ENCODE measurements at places on chromosomes 7 and 10.

DNA sequence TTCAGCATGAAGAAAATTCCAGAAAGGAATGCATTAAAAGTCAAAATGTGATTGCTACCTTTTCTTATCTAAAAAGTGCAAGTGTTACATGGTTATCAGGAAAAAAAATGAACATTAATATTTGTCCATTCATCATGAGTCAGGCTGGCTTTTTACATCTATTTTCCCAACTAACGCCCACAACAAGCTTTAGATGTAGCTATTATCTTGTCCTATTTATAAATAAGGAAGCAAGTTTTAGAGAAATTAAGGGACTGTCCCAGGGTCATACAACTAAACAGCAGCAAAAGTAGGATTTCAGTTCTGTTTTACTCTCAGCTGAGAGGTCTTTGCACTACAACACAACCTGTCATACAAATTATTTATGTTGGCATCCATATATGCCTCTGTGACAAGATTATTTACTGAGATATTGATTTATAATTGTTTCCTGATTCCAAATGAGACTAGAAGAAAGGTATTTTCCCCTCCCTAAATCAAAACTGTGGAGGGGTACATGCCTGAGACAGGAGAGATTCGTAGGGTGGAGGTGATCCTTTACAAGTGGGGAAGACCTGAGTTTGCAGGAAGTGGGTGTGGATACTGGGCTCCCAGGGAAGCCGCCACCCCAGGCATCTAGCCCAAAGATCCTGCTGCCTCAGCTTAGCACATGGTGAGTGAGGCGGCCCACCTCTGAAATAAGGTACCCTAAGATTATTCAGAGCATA, 57.2 kb upstream of the ARID5B start:
- DNase-seq, result no peak

GRCh38 chr10:60809157-60809556, 30.9 kb downstream of the CDK1 start:
- no peak for DNase-seq

- DNase-seq, result peak; percentile 55
Observed at GRCh38 chr7:137990251-137990941, 11.5 kb downstream of the CREB3L2 start.

DNA sequence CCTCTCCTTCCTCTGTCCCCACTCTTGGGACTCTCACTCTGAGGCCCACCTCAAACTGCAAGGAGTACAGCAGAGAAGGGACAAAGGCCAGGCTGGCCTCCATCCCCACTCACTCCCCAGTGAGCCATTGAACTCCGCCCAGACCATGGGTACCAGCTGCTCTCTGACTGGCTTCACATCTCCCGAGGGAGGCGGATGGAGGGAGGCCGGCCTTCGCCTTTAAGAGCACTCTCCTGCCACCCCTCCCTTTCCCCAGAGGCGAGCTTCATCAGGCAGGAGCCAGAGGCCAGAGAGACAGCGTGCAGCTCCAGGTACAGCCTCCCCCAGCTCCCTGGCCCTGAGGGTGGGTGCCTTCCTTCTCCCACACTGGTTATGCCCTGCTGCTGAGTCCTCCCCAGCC, 1.8 kb upstream of the LDB3 start:
- DNase-seq, result no peak

GRCh38 chr7:18940593-18941134, 176.8 kb downstream of the TWIST1 start:
- DNase-seq, result no peak

- no peak for DNase-seq
Observed at GRCh38 chr7:101778026-101778580, 39.3 kb upstream of the CUX1 start.

DNA sequence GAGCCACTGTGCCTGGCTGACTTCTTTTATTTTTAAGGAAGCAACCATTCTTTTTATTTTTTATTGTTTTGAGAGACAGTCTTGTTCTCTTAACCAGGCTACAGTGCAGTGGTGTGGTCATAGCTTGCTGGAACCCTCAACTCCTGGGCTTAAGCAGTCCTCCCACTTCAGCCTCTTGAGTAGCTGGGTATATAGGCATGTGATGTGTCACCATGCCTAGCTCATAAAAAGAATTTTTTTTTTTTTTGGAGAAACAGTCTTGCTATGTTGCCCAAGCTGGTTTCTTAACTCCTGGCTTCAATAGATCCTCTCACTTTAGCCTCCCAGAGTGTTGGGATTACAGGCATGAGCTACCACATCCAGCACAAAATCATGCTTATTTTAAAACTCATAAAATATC, 5.8 kb downstream of the MCU start:
- DNase-seq, result no peak

- no peak for DNase-seq
Observed at GRCh38 chr10:132010483-132010882, 28.8 kb upstream of the BNIP3 start.

DNA sequence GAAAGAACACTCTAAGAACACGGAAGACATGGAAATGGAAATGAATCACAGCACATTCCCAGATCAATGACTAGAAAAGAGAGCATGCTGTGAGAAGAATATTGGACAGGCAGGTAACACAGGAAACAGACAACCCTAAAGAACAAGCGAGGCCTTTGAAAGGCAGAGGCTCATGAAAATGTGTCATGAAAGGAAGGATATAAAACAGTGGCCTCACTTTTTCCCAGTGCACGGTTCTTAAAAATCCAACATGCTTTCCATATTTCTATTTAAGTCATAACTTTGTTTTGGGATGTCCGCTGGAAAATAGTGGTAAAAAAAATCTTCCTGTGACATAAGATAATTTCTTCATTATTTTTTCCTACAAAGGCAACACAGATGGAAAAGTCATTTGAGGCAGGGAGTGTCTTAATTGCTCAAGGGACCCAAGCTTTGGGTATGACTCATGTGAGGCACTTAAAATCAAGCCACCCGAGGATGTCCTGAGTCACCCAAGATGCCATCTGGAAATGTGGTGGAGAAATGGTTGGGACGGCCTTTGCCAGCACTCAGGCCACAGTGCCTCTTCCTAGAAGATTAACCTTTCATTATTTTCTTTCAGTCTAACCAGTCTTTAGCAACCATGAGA, 17.0 kb downstream of the ITIH5 start:
- DNase-seq, result no peak

GRCh38 chr10:121495719-121496118, 102.5 kb downstream of the FGFR2 start:
- DNase-seq, result no peak

DNA sequence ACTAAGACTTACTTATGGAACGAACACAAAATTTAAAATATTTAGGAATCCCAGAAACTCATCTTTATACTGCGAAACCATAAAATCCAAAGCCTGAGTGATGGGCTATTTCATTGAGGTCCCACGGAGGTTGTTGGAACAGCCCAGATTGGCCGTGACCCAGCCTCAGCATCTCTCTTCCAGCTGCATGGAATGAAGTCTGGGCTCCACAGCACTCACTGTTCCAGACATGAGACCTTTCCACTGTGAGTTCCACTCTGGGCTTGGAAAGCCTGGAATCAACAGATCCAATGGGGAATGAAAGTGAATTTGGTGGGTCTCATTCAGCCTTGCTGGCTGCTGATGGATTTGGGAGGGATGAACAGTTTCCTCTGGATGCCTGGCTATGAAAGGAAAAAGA, 184.9 kb downstream of the EMX2 start:
- no peak for DNase-seq

DNA sequence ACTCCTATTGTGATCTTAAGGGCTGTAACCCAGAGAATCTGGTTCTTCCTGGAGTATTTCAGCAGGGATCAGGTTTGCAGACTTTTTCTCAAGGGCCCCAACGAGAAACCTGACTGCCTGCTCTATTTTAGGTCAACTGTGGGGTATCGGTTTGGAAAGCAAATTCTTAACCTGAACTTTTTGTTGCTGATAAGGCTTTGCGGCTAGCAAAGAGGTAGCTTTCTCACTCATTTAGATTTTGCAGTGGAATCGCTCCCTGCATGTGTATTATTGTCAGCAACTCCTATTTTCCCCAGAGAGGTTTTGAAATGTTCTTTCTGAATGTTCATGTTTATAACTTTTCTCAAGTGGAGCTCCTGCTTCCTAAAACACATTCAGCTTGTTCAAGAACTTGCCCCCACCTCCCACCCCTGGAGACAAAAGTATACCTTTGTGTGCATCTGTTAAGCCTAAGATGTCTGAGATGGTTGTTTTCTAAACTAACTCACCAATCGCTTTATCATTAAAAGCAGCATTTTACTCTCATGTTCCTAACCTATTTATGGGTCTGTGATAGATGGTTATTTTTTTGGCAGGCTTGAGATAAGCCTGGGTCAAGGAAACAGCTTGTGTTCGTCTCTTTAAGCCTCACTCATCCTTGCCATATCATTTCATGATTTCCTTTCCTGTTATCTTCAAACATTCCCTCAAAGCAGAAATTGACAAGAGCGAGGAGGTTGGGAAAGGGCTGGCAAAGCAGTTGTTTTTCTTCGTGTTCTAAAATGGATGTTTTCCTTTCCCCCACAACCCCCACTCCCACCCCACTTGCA, 129.8 kb downstream of the BAMBI start:
- DNase-seq, result no peak

GRCh38 chr7:6121141-6121540, 90.0 kb downstream of the ANKRD61 start:
- no peak for DNase-seq

DNA sequence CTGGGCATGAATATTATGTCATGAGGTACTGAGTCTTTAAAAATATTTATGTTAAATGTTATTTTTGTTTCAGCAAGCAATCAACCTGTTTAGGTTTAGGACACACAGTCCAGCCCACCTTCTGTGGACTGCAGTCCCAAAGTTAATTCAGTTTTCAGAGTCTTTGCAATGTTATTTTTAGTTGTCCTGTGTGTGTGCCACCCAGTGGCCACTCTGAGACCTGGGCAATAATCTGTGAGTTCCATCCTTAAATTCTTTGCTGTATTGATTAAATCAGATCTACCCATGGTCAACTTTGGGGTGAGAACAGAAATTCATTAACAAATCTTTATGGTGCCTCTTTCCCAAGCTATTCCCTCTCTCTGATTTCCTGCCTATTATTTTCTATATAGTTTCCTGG, 415.1 kb downstream of the CCSER2 start:
- no peak for DNase-seq

DNA sequence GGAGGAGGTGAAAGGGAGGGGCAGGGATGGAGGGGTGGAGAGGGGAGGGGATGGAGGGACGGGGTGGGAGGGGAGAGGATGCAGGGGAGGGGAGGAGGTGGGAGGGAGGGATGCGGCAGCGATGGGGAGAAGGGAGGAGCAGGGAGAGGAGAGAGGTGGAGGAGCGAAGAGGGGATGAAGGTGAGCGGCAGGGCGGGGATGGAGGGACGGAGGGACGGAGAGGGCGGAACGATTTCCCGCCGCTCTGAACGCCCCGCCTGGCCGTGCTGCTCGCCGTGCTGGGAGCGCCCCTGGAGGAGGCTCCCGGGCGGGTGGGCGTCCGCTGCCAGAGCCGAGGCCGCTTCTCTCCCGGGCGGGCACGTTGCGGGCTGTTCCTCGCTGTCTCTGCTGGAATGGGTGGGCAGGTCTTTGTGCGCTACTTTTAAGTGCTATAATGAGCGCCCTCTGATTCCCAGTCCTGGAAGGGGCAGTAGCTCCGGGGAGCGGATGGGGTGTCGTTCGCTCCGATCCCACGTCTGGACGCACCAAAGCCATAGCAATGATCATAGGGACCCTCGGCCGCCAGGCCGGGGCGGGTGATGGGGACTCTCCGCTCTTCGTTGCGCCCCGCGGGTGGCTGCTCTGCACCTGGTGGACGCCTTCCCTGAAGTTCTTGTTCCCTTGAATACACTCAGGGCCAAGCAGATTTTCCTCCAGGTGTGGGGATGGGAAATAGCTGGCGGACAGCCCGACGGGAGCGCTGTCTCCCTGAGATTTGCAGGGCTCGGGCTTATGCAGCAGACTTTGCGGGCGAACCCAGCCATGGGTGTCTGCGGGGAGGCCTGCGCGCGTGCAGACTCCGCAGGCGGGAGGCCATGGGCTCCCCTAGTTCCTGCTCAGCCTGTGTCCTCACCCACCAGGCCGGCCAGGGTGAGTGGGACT, 81.1 kb upstream of the CPXM2 start:
- DNase-seq, result no peak

DNA sequence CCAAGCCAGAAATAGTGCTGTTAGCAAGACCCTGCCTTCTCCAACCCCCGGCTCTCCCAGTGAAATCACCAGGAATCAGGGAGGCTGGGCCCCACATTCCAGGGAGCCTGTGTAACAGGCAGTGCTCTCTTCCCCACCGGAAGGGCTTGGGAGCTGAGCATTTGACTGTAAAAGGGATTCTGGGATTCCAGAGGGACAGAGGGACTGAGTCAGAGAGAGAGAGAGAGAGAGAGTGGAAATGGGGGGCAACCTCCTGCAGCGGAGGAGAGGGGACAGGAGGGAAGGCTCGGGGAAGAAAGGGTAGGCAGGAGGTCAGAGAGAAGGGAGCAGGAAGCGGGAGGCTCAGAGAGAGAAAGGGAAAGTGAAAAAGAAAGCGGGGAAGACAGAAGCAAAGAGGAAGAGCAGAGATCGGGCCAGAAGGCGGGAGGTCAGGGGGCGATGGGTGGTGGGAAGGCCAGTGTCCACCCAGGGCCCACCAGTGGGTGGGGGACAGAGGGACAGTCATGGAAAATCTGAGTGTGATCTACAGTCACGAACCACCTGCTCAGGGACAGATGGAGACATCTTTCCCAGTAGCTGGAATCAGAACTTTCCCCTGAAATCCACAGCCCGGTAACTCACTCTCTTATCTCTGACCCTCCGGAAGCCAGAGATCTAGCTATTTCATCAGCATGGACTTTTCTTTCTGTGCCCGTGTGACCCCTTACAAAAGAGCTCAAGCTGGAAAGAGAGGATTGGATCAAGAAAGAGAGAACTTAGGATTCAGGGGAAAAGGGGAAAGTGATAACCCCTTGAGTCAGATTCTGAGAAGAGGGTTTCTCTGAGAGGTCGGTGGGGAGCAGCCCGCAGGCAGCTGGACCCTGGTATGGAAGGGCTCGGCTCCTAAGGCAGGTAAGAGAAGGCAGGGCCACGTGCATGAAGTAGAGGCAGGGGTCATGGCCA, 4.6 kb upstream of the SERPINE1 start:
- DNase-seq, result peak; percentile 89

DNA sequence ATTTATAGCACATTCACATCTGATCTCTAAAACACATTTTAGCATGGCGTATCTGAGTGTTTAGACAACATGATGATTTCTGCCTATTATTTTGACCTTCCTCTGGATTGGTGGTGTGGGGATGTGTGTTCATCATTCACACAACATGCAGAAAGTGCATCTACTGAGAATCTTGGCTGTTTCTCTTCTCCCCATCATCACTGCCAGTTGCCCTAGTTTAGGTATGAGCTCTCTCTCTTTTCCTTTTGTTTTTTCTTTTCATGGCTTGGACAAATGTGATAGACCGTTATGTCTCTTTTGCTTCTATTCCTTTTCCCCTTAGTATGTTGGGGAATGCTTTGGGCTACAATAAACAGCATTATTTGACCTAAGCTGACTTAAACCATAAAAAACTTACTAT, 239.2 kb upstream of the FZD8 start:
- no peak for DNase-seq

DNA sequence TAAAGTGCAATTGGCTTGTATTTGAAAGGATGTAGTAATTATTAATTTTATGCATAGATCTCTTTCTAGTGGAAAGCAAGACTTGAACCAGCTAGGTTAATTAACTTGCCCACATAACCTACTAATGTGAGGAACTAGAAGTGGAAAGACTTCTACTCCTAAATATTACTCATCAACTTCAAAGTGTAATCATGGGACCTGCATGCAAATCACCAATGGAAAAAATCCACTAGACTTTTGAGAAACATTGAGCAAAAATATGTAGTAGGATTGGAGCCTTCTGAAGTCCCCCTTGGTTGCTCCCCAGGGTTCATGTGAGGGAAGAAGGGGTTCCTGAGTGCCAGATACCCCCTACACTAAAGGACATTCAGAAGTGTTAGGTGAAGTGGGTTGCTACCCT, 240.2 kb downstream of the PTEN start:
- no peak for DNase-seq

- no peak for DNase-seq
Observed at GRCh38 chr10:21401196-21401595, 124.3 kb downstream of the SKIDA1 start.

All from hepatic stellate cell (primary cell).